ENCODE measurements at places on chromosomes 4 and X. TPM values are rescaled to one million over a fixed set of nuclear protein-coding genes. Genes with fewer than 3 reads are reported as not detected.

The TEX11 gene
- polyA plus RNA-seq = not detected

The VSIG4 gene
- not detected for polyA plus RNA-seq

The CACNA1F gene
- polyA plus RNA-seq = not detected

The POF1B gene
- not detected for polyA plus RNA-seq

The EXOC1 gene
- 13.5 TPM for polyA plus RNA-seq

The ZDHHC15 gene
- 0.03 TPM for polyA plus RNA-seq

The PGAM4 gene
- polyA plus RNA-seq = not detected

The CLDN34 gene
- not detected for polyA plus RNA-seq

The MAGEA9 gene
- polyA plus RNA-seq = not detected

The PDCL2 gene
- not detected for polyA plus RNA-seq

The ZBTB49 gene
- 3.1 TPM for polyA plus RNA-seq

The PHEX gene
- polyA plus RNA-seq = 0.35 TPM

The CFAP299 gene
- polyA plus RNA-seq = 2.3 TPM

The VGLL1 gene
- polyA plus RNA-seq = not detected

The GLRA2 gene
- polyA plus RNA-seq = not detected

The MAGEA9B gene
- polyA plus RNA-seq = 0.37 TPM

The PCDH11X gene
- not detected for polyA plus RNA-seq

The SMIM31 gene
- not detected for polyA plus RNA-seq

The ABRAXAS1 gene
- polyA plus RNA-seq = 4.9 TPM

The NOX1 gene
- polyA plus RNA-seq = not detected

The DGAT2L6 gene
- polyA plus RNA-seq = not detected

The FAM47A gene
- polyA plus RNA-seq = not detected

The ETNPPL gene
- not detected for polyA plus RNA-seq

The ESX1 gene
- not detected for polyA plus RNA-seq
